ENCODE measurements at places on chromosomes 2 and 18. TPM values are rescaled to one million over a fixed set of nuclear protein-coding genes. Genes with fewer than 3 reads are reported as not detected.

The GPAT2 gene
- total RNA-seq, result 0.28 TPM

DNA sequence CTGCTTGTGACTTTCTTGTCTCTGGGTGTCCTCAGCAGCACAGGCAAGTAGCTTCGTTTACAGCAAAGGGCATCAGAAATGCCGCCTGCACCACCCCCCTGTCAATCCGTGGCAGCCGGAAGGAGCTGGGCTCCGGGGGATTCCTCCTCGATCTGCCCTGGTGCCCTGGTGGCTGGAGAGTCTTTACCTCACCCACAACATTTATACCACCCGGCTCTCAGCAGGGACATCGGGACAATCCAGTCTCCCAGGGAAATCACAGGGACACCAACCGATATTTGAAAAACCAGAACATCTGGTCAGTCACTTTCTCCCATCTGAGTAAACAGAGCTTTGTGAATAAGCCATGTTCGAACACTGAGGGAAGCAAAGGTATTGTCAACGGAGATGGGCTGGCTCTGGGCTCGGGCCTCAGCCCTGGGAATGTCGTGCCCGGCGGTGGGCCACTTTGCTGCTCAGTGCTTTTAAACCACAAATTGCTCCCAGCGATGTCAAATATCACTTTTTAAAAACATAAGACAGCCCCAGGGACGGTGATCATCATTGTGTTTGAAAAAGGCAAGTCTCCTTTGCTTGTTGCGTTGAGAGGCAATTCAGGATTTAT lies 210.0 kb upstream of the SALL3 start:
- no peak for DNase-seq

The AFG3L2 gene
- total RNA-seq, result 65.5 TPM

GRCh38 chr2:113391073-113391472 lies 46.4 kb upstream of the ZNG1B start:
- no peak for DNase-seq

DNA sequence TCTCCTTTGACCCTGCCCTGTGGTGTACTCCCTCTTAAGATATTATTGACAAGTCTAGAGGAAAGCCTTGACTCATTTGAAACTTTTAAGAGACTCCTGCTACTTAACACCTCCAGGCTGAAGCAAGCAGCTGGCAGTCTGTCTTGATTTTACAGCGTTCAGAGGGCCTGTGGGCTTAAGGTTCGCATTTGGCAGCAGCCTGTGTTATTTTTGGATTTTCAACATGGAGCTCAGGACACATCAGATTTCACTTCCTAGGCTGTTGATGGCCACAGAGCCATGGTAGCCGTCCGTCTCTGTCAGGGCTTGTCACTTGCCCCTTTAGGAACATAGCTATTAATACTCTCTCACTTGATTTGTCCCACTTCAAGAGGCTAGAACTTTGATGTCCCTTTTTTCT lies 73.6 kb downstream of the VWA3B start:
- DNase-seq, result no peak

The TWIST2 gene
- total RNA-seq, result 14.7 TPM
